Activated naive CD4-positive, alpha-beta T cell (primary cell): ENCODE measurements at places on chromosomes 3 and 15.

DNA sequence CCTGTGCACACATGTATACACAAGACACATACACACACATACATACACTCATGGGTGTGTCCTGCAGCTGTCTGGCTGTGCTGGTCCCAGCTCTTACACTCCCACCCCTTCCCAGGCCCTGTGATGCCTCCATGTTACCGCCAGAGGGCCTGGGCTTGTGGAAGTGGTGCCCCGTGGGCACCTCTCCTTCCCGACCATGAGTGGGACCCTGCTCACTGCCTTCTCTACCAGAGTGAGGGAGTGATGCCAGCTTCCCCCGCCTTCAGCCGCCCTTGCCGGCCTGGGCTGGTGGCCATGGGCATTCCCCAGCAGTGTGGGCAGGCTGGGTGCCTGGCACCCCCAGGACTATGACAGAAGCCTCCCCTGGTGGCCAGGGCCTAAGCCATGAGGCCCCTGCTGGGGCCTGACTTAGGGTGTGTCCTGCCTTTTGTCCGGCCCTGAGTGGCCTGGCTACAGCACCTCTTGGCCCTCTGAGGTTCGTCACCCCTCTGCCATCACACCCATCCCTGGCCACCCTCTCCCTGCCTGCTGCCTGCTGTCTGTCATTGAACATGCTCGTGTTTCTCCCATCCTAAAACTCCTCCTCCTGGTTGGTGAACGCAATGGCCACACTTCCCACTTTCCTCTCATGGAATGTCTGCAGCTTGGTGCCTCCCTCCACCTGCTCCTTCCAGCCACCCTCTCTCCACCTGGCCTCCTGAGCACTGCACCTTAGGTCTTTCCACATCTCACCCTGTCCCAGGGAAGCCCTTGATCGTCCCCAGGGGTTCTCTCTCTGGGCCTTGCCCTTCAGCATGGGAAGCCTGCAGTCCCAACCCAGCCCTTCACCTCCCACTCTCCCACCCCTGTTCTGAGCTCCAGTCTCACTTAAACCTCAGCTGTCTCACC is 14.6 kb downstream of the HDAC11 start:
- DNase-seq: no peak

DNA sequence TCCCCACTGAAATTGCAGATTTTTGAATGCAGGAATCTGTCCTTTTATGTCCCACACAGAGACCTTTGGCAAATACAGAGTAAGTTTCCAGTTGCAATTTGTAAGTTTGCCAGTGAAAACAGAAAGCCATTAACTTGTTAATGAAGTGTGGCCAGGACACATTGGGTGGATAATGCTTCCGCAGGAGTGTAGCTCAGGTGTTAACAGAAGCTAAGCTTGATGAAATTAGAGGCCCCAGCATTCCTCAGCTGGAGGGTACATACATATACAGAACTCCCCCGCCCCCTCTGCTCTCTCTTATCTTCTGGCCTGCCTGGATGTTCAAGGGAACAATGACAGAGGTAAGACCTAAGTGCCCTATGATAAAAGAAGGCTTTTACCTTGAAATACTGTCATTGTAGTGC is 8.1 kb upstream of the LRRC2 start:
- DNase-seq: no peak

- DNase-seq: no peak
These were observed 192.5 kb upstream of the TPRG1 start for GRCh38 chr3:188979248-188979647.

DNA sequence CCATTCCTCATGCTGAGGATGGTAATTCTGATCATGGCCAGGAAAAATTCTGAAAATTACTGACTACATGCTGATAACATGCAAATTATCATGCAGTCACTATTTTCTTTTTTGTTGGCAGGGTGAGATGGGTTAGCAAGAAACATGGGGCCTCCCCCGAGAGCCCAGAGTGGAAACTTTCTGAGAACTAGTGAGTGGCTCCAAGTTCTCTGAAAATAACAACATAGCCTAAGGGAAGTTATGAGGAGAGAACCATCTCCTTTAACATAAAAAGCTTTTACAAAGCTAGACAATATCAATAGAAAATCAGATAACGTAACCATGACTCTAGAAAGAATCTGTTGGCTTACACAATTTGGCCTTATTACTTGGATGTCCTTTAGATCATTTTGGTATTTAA is 254.2 kb downstream of the PLOD2 start:
- no peak for DNase-seq

DNA sequence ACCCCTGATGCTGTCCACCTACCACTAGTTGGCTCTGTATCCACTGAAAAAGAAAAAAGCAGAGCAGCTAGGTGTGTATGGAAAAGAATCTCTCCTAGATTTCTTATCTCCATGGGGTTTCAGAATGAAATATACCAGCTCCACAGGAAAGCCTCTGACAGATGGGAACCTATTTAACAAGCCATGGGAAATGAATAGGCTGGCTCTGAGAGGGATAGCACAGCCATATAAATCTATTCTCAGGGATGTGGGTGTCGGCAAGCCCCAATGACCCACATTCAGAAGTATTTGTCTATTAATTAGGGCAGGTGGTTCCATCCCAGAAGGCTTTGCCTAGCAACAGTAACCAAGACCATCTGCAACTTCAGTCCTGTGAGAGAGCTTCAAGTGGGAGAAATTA is 694.1 kb downstream of the AGBL1 start:
- no peak for DNase-seq

DNA sequence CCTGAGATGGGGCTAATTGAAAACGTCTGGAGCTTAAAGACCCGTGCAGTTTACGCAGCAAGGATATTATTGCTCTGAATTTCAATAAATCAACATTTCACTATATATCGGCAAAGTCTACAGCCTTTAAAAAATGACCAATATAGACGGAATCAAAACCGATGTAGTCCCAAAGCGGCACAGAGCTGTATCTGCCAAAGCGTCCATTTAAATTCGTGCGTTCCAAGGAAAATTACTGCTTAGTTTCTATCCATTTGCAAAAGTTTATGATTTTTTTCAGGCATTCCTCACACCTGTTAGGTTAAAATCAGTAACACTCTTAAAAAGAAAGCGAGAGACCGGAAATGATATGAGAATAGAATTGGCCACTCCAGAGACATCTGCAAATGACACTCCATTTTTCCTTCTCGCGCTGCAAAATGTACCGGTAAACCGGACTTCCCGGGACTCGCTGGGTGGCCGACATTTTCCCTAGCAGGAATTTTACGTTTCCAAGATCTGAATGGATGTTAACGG is 777 bp upstream of the EIF4A2 start:
- no peak for DNase-seq

DNA sequence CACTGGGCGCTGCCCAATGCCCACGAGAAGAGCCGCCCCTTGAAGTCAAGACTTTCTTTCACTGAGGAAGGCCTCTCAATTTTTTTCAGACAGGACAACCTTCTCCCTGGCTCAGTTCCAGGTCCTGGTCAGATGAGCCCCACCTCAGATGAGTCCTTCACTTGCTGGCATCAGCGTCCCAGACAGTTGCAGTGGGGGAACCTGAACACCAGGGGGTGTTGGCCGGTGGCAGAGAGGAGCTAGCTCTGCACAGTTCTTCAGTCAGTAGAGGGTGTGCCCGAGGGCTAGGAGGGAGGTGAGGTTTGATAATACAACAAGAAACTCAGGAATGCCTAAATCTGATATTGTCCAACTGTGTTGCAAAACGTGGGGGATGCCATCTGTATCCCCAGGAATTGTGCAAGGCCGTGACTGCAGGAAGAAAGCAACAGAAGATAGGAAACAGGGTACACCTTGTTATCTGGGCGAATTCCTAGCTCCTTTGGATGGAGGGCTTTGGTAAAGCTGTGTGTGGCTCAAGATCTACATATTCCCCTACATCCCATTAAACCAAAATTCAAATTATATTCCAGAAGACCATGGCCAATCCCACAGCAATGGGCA is 34.3 kb downstream of the CCR3 start:
- DNase-seq: peak; percentile 51

GRCh38 chr3:172033396-172033795 is 6.0 kb upstream of the FNDC3B start:
- DNase-seq: no peak

GRCh38 chr15:42402455-42403205 is 43.3 kb downstream of the CAPN3 start:
- DNase-seq: no peak

- DNase-seq: no peak
These were observed 13.3 kb downstream of the GABPB1 start for GRCh38 chr15:50341616-50342136.

GRCh38 chr15:77282333-77282732 is 137.6 kb downstream of the PEAK1 start:
- DNase-seq: no peak

GRCh38 chr3:188185717-188186251 is 31.8 kb downstream of the LPP start:
- no peak for DNase-seq

- DNase-seq: no peak
These were observed 68.0 kb upstream of the TRPM1 start for GRCh38 chr15:31169558-31169957.

DNA sequence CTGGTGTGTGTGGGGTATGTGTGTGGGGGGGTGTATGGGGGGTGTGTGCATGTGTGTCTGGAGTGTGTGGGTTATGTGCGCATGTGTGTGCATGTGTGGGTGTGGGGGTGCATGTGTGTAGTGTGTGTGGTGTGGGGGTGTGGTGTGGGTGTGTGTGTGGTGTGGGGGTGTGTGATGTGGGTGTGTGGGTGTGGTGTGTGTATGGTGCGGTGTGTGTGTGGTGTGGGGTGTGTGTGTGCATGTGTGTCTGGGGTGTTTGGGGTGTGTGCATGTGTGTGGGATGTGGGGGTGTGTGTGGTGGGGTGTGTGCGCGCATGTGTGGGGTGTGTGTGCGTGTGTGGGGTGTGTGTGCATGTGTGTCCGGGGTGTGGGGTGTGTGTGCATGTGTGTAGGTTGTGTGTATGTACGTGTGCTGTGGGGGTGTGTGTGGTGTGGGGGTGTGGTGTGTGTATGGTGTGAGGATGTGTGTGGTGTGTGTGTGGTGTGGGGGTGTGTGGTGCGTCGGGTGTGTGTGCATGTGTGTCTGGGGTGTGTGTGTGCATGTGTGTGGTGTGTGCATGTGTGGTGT is 6.2 kb upstream of the OCA2 start:
- DNase-seq: no peak

GRCh38 chr15:71456362-71456761 is 341.1 kb downstream of the THSD4 start:
- no peak for DNase-seq
